T1000 (cell line): ENCODE measurements at places on chromosomes 1 and 21.
A peak's percentile ranks its signal among the peaks of the same experiment; 100 is the strongest.

DNA sequence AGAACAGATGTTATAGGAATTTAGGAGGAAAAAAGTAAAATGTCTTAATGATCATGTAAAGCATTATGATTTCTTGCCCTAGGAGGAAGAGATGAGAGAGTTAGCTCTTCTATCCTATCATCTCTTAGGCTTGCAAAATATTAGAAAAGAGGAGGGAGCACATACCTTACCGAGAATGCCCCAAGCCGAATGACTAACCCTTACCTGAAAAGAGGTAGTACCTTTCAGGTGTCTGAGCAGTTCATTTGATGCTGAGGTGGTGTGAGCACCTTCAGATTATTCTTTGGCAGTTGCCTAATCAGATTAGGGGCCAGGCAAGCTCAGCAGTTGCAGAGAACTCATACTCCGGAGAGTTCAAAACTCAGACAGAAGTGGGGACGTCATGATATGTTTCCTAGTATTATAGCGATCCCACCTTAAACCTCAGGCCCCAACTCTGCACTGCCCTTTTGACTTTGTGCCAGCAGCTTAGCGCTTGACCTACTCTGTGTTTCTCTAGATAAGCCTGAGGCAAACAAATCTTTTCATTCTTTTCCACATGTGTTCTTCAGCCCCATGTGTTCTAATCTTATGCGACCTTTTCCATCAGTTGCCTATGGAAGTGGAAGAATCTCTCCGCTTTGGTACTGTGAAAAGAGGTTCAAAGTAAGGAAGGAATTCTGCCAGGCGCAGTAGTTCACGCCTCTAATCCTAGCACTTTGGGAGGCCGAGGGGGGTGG lies 52.5 kb downstream of the ATP2B4 start:
- no peak for DNase-seq

GRCh38 chr1:72117621-72118020 lies 164.7 kb downstream of the NEGR1 start:
- no peak for DNase-seq

- no peak for DNase-seq
Observed at GRCh38 chr1:93347334-93347899, 1.7 kb downstream of the DR1 start.

- DNase-seq: no peak
Observed at GRCh38 chr1:224169718-224170270, 13.2 kb upstream of the DEGS1 start.

DNA sequence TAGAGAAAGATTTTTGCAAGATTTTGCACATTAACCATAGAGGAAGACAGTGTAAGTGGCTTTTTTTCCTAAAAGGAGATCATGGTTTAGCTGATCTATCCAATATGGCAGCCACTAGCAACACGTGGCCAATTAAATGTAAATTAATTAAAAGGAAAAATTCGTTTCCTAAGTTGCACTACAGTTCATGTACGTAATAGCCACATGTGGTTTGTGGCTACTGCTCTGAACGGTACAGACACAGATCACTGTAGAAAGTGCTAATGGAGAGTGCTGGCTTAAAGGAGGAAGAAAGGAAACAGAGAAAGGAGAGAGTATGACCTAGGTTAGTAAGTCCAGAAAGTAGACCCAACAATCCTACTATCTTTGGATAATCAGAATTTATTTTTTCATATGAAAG lies 170.8 kb downstream of the SIPA1L2 start:
- DNase-seq: no peak

- no peak for DNase-seq
Observed at GRCh38 chr1:198253259-198253658, 96.5 kb downstream of the NEK7 start.

GRCh38 chr1:219340796-219341195 lies 167.1 kb downstream of the LYPLAL1 start:
- no peak for DNase-seq

- no peak for DNase-seq
Observed at GRCh38 chr1:79775402-79775801, 768.9 kb upstream of the ADGRL4 start.

GRCh38 chr1:215083383-215083961 lies 935 bp downstream of the KCNK2 start:
- no peak for DNase-seq

DNA sequence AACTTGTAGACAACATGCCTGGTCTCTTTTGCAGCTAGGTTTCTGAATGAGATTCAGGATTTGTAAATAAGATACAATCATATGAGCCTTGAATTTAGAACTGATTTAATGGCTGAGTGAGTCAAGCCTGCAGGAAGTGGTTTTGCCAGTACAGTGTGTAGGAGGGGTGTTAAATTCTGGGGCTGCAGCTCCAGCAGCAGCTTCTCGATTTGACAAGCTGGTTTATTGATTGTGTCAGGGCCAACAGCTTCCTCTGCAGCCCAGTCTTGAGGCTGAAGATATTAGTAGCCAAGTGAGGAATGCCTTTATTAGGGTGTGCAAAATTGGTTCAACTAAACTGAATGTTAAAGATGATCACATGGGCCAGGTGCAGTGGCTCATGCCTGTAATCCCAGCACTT lies 11.5 kb upstream of the PLA2G5 start:
- DNase-seq: no peak

DNA sequence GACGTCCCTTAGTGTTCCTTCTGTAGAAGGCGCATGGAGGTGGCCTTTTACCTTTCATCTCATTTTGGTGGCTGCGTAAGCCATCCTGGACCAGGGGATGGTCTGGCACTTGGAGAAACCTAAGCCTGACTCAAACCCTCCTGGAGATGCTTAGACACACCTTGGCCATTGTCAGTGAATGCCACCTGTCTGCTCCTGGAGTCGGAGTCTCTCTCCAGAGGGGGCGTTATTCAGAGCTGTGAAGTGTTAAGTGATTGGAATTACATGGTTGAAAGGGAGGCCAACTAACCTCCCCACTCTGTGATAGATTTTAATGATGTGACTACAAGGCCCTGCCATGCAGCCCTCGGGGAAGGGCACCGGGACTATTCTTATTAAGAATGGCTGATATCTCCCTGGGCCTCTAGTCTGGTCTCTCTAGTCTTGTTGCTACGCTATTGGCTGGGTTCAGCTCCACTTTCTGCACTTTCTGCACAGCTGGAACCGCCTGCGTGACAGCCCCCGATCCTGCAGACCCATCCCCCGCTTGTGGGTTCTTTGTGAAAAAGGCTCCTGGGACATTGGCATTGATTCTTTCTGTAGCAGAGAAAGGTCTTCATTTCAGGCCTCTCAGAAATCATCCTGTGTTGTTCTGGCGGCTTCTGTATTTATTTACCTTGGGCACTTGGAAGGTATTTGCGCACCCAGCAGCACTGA lies 4.2 kb downstream of the RASSF5 start:
- DNase-seq: no peak

DNA sequence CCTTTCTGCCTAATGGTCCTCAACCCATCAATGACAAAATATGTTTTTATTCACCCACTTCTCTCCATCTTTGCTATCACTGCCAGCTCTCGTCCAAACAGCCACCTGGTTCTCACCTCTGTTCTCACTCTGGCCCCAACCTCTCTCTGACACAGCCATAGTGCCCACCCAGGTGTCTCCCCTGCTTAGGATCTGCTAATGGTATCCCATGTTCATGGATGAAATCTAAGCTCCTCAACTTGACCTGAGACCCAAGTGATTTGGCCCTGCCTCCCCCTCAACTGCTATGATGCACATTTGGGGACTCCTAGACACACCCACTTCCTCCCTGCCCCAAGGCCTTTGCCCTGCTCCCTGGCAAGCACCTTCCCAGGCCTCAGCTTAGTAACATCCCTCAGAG lies 25.9 kb downstream of the KIF17 start:
- no peak for DNase-seq

- no peak for DNase-seq
Observed at GRCh38 chr1:236143104-236143948, 987 bp downstream of the GPR137B start.

GRCh38 chr1:150309758-150310508 lies 11.4 kb upstream of the PRPF3 start:
- no peak for DNase-seq

DNA sequence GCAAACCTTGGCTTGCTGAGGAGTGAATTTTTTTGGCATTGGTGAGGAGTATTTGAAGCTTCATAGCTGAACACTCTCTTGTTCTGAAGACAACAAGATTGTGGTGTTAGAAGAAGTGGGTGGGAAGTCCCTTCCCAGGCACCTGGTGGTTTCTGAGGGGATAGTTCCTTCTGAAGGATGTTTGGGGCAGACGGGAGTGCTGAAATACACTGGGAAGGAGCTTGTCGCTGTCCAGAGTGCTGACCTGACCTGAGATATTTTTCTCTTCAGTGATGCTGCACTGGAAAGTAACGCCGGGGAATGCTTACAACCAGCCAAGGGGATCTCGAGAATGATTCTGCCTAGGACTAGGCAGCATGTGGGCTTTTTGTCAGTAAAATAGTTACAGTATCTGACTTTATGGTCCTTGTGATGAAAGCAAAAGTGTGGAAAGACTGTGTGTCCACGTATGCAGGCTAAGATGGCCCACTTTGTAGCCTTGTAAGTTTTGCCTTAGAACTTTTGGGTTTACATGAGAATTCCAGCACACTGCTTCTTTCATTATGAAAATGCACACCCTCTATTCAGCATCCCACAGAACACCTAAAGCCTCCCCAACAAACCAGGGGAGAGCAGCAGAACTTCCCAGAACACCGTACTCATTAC lies 33.1 kb upstream of the NFASC start:
- DNase-seq: no peak

- DNase-seq: no peak
Observed at GRCh38 chr21:27104846-27105431, 138.1 kb upstream of the ADAMTS5 start.

- no peak for DNase-seq
Observed at GRCh38 chr1:43366179-43366578, 1.6 kb downstream of the ELOVL1 start.

GRCh38 chr1:163241746-163242145 lies 39.0 kb upstream of the RGS5 start:
- no peak for DNase-seq

GRCh38 chr1:107404756-107405155 lies 263.9 kb downstream of the NTNG1 start:
- DNase-seq: no peak

DNA sequence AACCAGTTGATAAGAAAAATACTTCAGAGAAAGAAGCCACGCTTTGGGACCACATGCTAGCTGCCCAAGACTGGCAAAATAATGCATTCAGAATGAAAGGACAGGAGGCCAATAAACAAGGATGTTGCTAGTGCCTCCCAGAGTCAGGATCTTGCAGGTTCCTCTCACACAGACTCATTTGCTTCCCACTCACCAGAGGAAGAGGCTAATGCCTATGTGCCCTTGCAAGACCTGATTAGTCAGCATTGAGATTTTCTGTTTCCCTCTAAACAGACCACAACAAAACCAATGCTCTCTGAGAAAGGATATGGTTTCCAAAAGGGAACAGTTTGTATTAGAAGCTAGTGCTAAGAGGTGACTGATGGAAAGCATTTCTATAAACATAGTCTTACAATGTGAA lies 85.7 kb downstream of the NRDC start:
- no peak for DNase-seq

DNA sequence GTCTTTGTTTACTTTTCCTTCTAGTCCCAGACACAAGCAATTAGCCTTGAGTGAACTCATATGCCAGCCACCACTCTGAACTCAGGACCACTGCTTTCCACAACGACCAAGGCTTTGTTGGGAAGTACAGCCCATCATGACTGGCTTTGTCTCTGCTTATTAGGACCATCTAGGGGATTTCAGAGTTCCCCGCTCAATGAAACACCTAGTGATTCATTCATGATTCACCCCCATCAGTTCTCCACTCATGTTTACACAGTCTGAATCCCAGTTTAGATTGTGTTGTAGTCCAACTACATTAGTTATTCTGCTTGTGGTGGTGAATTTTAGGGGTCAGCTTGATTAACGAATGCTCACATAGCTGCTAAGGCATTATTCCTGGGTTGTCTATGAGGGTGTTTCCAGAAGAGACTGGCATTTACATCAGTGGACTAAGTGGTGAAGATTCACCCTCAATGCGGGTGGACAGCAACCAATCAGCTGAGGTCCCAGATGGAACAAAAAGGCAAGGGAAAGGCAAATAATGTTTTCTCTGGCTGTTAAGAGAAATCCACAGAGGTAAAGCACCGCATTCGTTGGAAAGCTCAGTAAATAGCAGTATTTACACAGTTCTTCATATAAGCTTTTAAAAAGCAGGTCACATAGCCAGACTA lies 122.7 kb downstream of the RGS21 start:
- DNase-seq: peak; percentile 32

DNA sequence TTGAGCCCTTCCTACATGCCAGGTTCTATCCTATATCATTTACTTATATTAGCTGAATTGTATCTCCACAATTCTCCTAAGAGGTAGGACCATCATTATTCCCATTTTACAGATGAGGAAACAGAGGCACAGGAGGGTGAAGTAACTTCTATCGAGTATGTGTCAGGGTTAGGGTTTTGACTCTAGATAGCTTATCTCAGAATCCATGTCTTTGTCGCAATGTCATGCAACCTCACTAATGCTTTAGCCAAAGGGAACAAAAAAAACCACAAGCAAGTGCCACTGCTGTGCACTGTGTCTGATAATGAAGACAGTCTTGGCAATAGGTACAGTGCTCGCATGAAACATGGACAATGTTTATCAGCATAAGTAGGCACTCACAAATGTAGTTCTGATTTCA lies 95.4 kb upstream of the CLDN14 start:
- no peak for DNase-seq

DNA sequence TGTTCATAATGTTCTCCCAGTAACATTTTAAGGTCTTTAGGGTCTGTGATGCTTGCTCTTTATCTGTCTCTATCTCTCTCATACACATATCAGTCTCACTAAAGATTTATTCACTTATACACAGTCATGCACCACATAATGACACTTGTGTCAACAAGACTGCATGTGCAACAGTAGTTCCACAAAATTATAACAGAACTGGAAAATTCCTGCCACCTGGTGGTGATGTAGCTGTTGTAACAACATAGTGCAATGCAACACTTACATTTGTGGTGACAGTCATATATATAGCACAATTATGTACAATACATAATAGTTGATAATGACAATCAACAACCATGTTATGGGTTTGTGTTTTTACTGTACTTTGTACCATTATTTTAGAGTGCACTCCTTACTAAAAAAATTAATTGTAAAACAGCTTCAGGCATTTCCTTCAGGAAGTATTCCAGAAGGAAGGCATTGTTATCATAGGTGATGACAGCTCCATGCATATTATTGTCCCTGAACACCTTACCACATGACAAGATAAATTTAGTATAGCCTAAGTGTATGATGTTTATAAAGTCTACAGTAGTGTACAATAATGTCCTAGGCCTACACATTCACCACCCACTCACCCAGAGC lies 8.1 kb downstream of the TDRD5 start:
- no peak for DNase-seq

DNA sequence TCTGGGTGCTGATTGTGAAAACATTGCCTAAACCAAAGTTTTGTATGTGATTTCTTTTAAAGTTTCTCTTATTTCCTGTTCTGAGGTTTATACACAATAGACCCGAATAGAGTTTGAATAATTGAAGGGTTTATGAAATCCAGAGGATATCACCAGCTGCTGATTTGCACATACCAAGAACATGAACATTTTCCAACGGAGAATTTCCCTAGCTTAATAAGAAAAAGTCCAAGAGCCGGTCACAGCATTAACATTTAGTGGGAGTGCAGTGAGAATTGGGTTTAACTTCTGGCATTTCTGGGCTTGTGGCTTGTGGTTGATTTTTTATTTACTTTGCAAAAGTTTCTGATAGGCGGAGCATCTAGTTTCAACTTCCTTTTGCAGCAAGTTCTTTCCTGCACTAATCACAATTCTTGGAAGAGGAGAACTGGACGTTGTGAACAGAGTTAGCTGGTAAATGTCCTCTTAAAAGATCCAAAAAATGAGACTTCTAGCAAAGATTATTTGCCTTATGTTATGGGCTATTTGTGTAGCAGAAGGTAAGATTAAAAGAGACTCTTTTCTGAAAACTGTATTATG lies at the start of gene CFH:
Gene CFH, plus strand, starts transcription at position 407 of the 579 bp plus-strand sequence. Its CDS starts 75 bp downstream, at position 482.
- no peak for DNase-seq
